ENCODE measurements at places on chromosomes 13 and 19.

- DNase-seq, result no peak
Observed at GRCh38 chr13:34863360-34864135, 78.5 kb upstream of the NBEA start.

- DNase-seq, result no peak
Observed at GRCh38 chr19:42174958-42175734, 42.3 kb downstream of the DEDD2 start.

- no peak for DNase-seq
Observed at GRCh38 chr19:56146904-56147303, 5.8 kb downstream of the ZNF444 start.

DNA sequence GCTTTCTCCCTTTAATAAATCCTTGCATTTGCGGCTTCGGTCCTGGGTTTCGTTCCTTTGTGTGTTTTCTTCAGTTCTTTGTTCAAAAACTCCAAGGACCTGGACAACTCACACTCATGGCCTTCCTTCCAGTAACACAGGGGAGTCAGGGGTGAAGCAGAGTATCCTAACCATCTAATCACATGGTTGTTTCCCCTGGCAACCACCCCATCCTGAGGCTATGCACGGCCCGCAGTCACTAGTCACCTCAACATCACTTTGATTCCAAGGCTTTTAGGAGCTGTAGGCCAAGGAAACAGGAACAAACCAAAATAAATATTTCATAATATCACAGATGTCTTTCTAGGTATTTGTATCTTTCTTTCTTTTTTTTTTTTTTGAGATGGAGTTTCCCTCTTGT is 28.9 kb downstream of the ZNF101 start:
- DNase-seq, result no peak

DNA sequence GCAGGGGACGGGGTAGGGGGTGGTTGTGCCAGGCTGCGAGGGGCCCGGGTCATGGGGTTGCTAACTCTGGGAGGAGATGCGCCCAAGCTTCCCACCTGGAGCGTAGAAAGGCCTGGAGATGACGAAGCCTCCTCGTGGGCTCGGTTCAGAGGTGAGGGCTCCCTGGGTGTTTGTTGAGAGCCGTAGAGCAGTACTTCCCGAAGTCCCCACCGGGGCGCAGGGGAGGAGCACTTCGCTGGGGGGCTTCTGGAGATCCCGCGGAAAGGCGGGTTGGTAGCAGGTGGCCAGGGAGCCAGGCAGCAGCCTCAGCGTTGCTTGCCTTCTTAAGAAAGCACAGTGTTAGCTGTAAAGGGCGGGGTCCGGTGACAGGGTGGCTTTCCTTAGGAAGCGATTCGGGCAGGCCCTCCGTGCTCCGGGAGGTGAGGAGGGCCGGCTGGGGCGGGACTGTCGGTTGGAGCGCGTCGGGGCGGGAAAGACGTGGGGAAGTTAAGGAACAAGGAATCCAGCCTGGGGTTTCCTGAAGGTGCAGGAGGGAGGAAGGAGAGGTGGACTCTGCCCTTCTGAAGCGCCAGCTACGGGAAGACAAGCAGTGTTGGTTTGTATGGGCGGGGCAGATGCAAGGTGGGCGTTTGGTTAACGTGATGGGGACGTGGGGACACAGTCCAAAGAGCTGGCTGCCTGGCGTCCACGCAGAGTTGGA is 3.3 kb downstream of the VSTM2B start:
- DNase-seq, result no peak

- no peak for DNase-seq
Observed at GRCh38 chr19:11279505-11280236, 16.3 kb upstream of the TSPAN16 start.

DNA sequence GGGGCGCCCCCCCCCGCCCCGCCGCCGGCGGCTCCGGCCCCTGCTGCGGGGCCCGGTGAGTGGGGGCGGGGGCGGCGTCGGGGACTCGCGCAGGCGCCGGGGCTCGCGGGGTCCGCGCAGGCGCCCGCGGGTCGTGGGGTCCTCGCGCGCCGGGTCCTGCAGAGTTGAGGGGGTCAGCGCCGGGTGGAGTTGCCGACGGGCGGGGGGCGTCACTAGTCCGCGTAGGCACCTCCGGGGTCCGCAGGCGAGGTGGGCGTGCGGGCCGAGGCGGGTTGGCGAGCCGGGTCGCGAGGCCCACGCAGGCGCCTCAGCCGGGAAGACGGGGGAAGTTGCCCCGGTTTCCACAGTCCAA is 365 bp downstream of the PPP6R1 start:
- DNase-seq, result no peak

DNA sequence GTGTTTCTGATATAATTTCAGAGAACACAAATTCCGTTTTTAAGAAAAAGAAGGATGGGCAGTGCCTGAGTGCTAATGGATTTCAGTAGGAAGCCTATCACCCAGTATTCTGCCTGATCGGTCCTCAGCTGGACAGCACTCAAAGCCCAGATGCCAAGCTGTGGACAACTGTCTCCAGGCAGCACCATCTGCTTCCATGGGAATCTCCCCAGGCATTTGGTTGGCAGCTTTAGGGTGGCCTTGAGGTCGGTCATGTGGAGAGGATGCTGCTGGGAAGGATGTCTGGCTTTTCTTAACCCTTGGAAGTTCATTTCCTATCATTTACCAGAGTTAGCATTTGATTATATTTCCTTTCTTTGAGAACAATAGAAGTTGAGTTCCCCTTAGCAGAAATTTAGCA is 311.7 kb downstream of the TBC1D4 start:
- no peak for DNase-seq

GRCh38 chr19:48139053-48139452 is 28.4 kb upstream of the PLA2G4C start:
- DNase-seq, result no peak

DNA sequence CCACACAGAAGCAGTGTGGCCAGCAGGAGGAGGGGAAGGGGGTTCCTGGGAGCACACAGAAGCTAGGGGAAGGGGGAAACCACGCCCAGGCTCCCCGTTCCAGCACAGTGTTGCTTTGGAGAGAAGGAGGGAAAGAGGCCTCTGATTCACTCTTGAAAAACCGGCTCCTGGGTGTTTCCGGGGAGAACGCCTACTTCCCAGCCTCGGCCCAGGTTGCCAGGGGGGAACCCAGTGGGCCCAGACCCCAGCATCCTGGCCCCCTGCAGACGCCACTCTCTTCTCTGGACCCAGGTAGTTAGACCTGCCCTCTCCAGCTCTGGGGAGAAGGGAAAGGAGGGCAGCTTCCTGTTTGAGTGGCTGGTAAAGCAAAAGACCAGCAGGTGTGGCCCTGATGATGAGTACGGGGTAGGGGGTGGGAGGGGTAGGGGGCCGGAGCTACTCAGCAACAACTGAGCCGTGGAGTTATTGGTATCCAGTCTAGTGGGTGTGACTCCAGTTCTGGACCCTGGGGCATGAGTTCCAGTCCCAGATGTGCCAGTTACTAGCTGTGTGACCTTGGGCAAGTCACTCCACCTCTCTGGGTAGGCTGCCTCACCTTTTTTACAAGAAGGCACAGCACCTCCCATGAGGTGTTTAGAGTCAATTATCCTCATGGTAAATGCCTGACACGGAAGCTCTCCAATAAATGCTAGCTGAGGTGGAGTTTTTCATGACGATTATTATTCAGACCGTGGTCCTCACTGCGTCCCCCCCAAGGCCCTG is 836 bp downstream of the GIPC1 start:
- DNase-seq, result no peak

DNA sequence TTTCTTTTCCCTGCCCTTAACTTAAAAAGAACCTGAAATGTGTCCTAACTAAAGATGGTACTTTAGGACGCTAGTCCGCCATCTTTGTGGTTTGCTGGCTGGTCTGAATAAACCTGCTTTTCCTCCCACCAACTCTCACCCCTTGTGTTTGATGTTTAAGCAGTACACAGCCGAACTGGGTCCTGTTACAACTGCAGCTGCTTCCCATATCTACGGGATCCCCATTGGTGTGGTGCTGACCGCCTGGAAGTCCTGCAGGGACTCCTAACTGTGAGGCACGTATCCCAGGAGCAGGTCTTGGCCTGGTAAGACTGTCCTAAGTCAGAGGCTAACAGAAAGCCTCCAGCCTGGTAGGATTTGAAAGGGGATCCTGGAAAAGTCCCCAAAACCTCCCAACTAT is 40.9 kb upstream of the VSTM2B start:
- DNase-seq, result no peak

GRCh38 chr19:38252941-38253691 is 3.1 kb downstream of the PPP1R14A start:
- peak; percentile 92 for DNase-seq

- DNase-seq, result no peak
Observed at GRCh38 chr13:101150998-101151397, 265.3 kb downstream of the NALCN start.

DNA sequence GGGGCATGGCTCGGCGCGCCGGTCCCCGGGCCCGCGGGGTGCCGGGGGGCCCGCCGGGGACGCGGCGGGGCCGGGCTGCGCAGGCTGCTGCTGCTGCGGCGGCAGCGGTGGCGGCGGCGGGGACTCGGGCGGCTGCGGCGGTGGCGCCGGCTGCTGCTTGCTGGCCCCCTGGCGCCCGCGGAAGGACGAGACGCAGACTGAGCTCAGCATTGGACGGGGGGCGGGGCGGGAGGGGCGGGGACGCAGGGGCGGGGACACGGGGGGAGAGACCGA is 368 bp downstream of the KCNC3 start:
- no peak for DNase-seq

GRCh38 chr13:30675717-30676116 is 58.0 kb downstream of the USPL1 start:
- no peak for DNase-seq

DNA sequence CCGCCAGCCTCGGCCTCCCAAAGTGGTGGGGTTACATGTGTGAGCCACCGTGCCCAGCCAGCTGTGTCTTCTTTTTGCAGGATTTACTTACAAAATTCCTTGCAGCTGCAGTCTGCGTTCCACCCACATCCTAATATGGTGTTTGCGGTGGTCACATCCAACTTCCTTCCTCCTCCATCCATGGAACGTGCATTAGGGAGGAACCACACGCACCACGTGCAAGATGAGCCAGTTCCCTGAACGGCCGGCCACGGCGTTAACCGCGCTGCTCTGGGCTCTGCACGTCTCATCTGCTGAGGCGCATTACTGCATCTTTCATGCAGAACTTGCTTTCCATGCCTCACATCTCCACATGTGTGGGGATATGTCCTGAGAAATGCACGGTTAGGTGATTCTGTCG is 13.0 kb upstream of the SIGLEC11 start:
- DNase-seq, result no peak

DNA sequence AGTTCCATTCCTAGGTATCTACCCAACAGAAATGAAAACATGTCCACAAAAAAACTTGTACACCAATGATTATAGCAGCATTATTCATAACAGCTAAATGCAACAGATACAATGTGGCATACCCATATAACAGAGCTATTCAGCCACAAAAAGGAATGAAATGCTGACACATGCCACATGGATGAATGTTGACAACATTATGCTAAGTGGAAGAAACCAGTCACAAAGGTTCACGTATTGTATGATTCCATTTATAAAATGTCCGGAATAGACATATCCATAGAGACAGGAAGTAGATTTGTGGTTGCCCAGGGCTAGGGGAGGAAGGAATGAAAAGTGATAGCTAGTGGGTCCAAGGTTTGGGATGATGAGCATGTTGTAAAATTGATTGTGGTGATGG is 10.8 kb downstream of the CRYL1 start:
- no peak for DNase-seq

GRCh38 chr19:48716562-48717291 is 2.8 kb downstream of the MAMSTR start:
- DNase-seq, result peak; percentile 49

DNA sequence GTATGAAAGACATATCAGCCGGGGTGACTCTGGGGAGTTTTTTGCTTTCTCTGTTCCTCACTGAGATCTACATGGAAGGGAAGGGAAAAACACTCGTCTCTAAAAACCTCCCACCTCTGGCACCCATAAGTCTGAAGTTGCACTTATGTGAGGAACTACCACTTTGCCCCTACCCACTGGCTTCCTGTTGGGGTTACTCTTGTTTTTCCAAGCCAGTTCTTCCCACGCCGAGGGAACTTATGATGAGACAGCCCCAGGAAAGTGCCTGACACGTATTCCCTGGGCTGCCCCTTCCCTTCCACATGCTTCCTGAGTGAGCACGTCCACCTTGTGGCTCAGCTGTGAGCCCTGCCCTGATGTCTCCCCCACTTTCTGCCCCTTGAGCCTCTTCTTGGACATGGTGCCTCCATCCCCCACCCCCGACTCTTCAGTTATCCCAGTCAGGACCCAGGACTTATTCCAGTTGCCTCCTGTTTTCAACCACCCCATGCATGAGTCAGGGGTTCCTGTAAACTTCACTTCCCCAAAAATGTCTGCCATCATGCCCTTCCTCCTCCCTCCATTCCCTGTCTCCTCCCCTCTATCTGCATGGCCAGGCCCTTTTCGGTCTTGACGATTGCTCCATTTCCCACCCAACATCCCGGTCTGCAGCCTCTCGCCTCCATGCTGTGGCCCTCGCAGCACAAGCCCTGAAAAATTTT is 5.1 kb upstream of the SIGLEC7 start:
- DNase-seq, result no peak

- DNase-seq, result peak; percentile 78
Observed at GRCh38 chr19:4534836-4535658, at the start of gene PLIN5. PLIN5 (minus strand) TSS chr19:4535224; CDS start chr19:4534074, 1,150 bp downstream.

GRCh38 chr19:5075597-5075996 is 106.7 kb downstream of the KDM4B start:
- DNase-seq, result no peak

- DNase-seq, result no peak
Observed at GRCh38 chr13:78309497-78310180, 293.7 kb downstream of the POU4F1 start.

GRCh38 chr19:34365463-34366401 is 736 bp downstream of the GPI start:
- peak; percentile 53 for DNase-seq

GRCh38 chr13:63700350-63700749 is 2284.7 kb upstream of the PCDH20 start:
- no peak for DNase-seq

DNA sequence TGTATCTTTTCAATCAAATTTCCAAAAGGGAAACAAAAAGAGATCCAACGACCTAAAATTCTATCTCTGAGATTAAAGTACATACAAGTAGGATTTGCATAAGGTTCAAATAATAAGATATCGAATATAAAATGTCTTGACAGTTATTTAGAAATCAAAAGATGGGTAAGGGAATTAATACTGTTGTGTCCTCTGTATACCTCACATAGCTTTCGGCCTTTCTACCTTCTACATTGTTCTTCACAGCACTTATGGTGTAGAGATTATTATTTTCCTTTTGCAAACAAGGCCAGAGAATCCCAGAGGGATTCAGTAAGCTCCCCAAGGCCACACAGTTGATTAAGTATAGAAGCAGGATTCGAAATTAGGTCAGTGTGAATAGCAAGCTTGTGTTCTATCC is 403.6 kb downstream of the SPRY2 start:
- no peak for DNase-seq
